ENCODE measurements at places on chromosomes 2 and 18. TPM values are rescaled to one million over a fixed set of nuclear protein-coding genes. Genes with fewer than 3 reads are reported as not detected.
A peak's percentile ranks its signal among the peaks of the same experiment; 100 is the strongest.

Gene LRRC30
- not detected for total RNA-seq

DNA sequence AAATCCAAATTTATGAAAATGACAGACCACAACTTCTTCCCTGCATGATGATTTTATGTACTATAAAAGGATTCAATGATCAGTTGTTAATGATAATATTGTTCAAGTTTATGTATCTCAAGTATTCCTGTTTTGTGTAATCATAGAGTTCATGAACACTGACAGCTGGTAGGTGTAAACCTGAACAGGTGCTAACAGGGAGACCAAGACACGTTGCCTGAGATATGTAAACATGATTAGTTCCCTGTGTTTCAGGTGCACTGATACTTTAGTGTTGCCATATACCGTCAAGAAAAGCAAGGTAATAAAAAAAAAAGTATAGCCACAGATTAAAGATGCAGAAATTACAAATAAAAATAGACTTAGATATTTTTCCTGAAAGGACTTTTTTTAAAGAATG, 131.8 kb downstream of the BAZ2B start:
- DNase-seq: no peak

- no peak for DNase-seq
Observed at GRCh38 chr18:66013969-66014368, 263.2 kb downstream of the CDH7 start.

Gene ZNF512
- 59.5 TPM for total RNA-seq

GRCh38 chr2:63719052-63719451, 122.6 kb upstream of the UGP2 start:
- DNase-seq: no peak

Gene TSHZ1
- total RNA-seq: 25.7 TPM

DNA sequence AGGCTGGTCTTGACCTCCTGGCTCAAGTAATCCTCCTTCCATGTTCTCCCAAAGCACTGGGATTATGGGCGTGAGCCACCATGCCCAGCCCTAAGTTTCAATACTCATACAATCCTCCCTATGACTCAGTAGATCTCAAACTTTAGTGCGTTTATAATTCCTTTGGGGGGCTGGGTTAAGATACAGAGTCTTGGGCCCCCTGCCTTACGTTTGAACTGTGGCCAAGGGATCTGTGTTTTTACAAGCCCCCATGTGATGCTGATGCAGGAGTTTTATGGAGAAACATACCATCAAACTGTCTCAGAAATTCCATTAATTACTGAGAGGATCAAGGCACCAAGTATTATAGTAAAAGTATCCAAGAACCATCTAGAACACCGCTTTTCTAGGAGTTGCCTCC, 38.2 kb upstream of the FAM136A start:
- DNase-seq: no peak

- DNase-seq: no peak
Observed at GRCh38 chr2:238761868-238762267, 86.0 kb upstream of the TWIST2 start.

Gene GCG
- not detected for total RNA-seq

Gene CTAGE1
- not detected for total RNA-seq

GRCh38 chr2:215619989-215620388, 184.1 kb upstream of the FN1 start:
- DNase-seq: no peak

DNA sequence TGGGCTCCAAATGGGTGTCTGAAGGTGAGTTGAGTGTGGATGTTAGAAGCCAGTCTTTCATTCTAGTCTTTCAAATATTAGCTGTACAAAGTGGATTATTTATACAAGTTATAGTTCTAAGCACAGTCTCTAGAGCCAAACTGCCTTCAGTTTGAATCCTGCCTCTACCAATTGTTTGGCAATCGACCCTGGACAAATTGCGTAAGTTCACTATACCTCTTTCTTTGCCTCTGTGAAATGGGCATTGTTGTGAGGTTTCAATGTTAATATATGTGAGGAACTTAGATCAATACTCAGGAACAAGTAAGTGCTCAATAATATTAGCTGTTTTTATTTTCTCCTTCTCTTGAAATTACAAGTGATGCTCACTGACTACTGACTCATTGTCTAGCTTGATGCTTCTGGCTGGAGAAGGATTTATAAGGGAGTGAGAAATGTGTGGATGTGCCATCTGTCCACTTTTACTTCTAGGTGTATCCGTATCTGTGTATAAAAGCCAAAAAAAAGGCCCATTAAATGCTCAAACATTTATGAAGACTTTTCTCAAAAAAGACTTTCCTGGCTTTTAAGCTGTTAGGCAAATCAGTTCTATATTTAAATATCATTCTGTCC, 48.1 kb upstream of the RAPH1 start:
- no peak for DNase-seq

- DNase-seq: no peak
Observed at GRCh38 chr18:21316296-21316695, 74.3 kb downstream of the GREB1L start.

Gene COL6A3
- 3.1 TPM for total RNA-seq

DNA sequence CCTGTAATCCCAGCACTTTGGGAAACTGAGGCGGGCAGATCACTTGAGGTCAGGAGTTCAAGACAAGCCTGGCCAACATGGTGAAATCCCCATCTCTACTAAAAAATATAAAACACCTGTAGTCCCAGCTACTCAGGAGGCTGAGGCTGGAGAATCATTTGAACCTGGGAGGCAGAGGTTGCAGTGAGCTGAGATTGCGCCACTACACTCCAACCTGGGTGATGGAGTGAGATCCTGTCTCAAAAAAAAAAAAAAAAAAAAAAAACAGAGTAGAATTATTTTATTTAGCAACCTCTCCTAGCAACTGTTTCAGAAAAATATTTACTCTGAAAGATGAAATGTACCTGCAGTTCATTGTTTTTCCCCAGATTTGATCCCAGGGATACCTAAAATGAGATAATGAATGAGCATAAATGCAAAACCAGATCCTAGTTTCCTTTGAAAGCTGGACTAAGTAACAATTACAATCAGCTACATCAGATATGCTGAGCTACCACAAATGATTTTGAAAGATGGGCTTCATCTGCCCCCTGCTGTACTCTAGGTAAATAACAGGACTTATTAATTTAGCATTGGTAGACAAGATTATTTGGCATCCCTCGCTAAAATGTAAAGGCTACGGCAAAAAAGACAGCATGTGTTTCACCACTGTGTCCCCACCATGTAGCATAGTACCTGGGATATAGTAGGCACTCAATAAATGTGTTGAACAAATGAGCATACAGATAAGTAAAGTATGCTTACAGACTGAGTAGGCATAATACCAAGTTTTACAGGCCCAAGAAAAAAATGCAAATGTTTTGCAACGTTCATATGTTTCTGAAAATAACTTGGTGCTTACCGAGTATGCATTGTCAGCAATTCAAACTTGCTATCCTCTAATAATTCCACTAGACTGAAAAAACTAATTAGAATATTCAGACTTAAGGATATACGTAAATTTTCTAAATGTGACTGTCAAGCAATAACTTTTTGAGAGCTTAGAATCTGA, 102.5 kb downstream of the ATL2 start:
- peak; percentile 32 for DNase-seq

Gene TUBB6
- total RNA-seq: 13.3 TPM

DNA sequence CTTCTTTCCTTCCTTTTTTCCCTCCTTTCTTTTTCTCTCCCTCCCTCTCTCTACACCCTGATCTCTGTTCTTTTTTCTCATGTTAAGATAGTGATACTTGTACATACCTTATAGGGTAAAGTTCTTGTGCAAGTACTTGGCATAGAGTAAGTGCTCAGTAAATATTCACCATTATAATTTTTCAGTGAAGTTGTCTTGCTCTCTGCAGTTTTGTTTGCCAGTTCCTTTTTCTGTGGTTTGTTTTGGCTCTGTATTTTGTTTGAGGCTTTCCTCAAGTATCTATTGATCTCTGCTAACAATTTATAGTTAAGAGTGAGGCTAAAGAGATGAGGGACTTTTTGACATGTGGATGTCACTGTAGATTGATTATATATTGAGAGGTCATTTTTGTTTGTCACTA, 48.0 kb downstream of the MTX2 start:
- DNase-seq: no peak

DNA sequence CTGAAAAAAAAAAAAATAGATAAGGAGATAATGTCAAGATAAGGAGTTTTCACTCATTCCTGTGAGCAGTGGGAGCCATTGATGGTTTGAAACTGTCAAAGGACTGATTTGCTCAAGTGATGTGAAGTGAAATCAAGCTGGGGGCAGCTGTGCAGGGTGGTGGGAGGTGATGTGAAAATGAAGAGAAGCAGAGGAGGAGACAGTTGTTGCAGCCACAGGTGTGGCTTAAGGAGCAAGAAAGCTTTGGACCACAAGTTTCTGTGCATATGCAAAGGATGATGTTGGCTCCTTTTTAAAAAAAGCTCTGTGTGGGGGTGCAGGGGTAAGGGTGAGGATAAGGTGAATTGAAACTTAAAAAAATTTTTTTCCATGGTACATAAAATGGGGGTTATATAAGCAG, 8.3 kb downstream of the EFR3B start:
- DNase-seq: no peak

GRCh38 chr2:48200620-48201293, 294.5 kb upstream of the FBXO11 start:
- no peak for DNase-seq

- DNase-seq: no peak
Observed at GRCh38 chr2:118279005-118279404, 190.7 kb downstream of the INSIG2 start.

Gene CD28
- 224 TPM for total RNA-seq

- DNase-seq: no peak
Observed at GRCh38 chr2:65622951-65623535, 190.6 kb upstream of the SPRED2 start.

DNA sequence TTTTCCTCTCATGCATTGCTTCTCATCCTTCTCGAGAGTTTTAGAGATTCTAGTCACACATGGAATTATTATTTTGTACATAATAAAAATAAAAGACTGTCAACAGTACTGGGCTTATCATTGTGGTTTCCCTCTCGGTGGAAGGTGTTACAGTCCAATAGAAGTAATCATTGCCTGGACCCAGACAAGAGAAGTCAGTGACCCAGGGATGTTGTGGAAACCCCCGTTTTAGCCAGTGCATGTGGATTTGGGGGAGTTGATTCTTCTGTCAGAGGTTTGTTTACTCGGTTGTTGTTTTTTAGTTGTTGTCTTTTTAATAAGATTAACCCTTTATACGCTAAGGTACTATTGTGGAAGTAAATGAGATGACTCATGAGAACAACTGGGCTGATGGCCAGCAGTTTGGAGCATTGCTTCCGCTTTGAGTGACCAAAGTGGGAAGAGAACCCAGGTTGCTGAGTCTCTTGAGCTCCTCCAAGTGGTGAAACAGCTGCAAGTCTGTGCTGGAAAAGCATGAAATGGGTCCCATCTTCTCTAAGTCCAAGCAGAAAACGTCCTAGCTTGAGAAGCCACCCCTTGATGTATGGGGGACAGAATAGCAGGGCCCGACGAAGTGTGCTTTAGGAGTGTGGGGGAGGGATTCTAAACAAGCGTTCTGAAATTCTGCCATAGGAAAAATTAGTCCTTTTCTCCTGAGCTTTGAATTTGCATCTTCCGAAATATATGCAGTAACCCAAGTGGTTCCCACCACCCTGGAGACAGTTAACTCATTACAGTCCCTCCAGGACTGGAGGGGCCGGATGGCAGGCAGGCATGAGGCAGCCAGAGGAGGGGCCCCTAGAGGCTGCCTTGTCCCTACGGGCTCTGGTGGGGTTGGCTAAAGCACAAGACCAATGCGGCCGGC, 61.8 kb upstream of the GPR45 start:
- no peak for DNase-seq

- peak; percentile 52 for DNase-seq
Observed at GRCh38 chr18:76496194-76496890, 1.3 kb upstream of the ZNF516 start.

DNA sequence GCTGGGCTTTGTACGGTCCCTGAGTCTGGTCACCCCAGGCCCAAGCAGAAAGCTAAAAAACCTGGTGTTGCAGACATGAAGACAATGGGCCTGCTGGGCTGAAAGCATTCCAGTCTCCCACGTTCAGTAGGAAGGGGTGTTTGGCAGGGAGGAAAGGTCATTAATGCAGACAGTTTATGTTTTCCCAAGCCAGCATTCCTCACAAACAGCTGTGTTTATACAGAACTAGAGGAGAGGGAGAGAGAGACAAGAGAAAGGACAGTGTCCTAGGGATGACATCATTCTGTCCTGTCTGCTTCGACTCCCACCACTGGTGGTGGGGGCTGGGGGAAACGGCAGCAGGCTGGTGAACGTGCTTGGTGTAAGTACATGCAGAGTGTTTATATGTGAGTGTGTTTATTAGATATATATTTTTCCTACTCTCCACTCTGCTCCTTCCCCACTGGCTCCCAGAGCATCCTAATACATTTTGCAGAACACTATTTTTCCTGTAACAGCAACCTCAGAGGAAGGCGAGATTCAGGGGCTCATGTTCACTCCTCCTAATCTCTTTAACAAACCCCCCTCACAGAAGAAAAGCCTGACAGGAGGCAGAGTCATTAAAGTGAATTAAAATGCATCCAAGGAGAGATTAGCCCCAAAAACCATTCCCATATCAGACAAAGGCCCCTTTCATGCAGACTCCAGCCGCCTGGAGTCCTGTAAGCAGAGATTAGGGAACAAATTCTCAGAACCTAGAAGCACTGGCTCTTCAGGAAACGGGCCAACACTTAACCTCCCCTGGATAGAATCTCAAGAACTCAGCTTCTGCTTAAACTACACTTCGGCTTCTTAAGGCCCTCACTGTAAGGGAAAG, 380.4 kb downstream of the TNS1 start:
- DNase-seq: no peak

GRCh38 chr2:30756051-30756719, 51.1 kb downstream of the CAPN13 start:
- no peak for DNase-seq

DNA sequence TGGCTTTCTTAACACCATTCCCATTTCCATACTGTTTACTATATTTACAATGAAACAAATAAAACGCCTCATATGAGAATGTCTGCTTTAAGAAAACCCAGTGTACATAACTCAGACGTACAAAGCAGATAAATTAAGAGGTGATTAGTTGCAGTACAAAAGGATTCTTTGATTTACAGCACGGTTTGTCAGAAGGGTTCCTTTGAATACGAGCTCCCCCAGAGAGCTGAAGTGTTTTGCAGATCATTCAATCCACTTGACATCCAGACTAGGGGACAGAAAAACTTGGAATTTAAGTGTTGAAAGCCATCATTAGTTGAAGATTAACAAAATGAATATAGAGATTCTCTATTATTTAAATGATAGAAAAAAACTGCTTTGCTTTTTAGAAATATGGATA, 72.5 kb downstream of the RAPGEF4 start:
- no peak for DNase-seq

GRCh38 chr2:192969055-192969454, 774.3 kb upstream of the TMEFF2 start:
- no peak for DNase-seq
